B cell (primary cell): ENCODE measurements at places on chromosomes 7 and 10.

DNA sequence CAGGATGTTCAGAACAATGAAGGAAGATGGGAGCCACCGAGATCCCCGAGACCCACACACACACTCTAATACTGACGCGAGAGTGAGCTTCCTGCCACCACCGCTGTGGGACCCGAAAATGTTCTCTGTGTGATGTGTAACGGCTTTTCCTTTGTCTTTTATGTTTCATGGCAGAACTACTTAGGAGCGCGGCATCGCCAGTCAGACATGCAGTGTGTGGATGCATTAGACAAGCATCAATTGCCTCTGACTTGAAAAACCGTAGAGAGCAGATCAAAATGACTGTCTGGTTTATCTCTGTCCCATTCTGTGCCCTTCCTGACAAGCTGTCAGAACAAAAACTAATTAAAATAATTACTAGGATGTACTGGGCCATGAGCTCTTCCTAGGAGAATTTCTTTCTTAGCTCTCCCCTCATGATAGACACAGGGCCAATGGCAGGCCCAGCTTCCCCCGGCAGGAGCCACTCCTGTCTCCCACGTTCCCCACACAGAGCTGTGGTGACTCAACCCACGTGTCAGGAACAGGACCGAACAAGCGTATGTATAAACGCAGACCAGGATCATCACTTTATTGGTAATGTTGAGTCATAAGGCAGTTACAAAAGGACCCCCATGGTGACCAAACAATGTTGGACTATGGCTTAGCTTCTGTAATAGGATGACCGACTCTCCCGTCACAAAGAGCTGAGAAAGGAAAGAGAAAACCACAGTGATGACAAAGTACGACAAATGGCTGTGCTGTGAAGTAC lies 705.0 kb downstream of the PARD3 start:
- no peak for DNase-seq
- H3K4me3 ChIP-seq = no peak overlapping the region
- H3K4me1 ChIP-seq = no peaks in the 10 kb centered on the region

GRCh38 chr7:26489391-26489790 lies 197.7 kb downstream of the SNX10 start:
- H3K36me3 ChIP-seq = no peaks in the 10 kb centered on the region
- H3K4me1 ChIP-seq = no peaks in the 10 kb centered on the region
- no peak overlapping the region for H3K4me3 ChIP-seq
- no peak for DNase-seq
- no peak overlapping the region for H3K27ac ChIP-seq

GRCh38 chr7:12647364-12648219 lies 39.8 kb upstream of the ARL4A start:
- no peak overlapping the region for H3K4me3 ChIP-seq
- H3K27me3 ChIP-seq = no peaks in the 10 kb centered on the region
- H3K4me1 ChIP-seq = peaks cover 11% of the 10 kb centered on the region
- DNase-seq = no peak

DNA sequence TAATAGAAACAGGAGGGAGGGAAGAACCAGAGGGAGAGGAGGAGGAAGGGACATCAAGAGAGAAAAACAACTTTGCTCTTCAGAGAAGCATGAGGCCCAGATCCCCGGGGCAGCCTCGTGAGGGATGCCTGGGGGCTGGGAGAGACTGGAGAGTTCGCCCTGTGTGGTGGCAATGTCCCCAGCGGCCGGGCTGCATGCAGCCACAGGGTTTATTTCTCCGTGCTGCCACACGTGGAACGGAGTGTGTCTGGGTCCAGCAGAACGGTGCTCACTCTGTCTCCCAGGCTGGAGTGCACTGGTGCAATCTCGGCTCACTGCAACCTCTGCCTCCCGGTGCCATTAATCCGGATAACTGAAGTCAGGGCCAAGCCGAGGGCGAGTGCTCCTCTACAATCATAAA lies 257.7 kb downstream of the ACTR3B start:
- H3K4me1 ChIP-seq = no peaks in the 10 kb centered on the region
- H3K27ac ChIP-seq = no peak overlapping the region
- H3K4me3 ChIP-seq = no peak overlapping the region
- DNase-seq = no peak
- H3K27me3 ChIP-seq = no peaks in the 10 kb centered on the region
- no peaks in the 10 kb centered on the region for H3K36me3 ChIP-seq

- H3K36me3 ChIP-seq = peaks cover 26% of the 10 kb centered on the region
- DNase-seq = peak; percentile 54
- no peaks in the 10 kb centered on the region for H3K4me1 ChIP-seq
- H3K4me3 ChIP-seq = no peak overlapping the region
- H3K27ac ChIP-seq = no peak overlapping the region
Measured at GRCh38 chr10:97463363-97464132, 17.6 kb downstream of the ZDHHC16 start.

- peaks cover 2% of the 10 kb centered on the region for H3K36me3 ChIP-seq
- no peak overlapping the region for H3K4me3 ChIP-seq
- peaks cover 3% of the 10 kb centered on the region for H3K27me3 ChIP-seq
- H3K4me1 ChIP-seq = no peaks in the 10 kb centered on the region
Measured at GRCh38 chr10:124494046-124494807, 32.6 kb downstream of the LHPP start.

DNA sequence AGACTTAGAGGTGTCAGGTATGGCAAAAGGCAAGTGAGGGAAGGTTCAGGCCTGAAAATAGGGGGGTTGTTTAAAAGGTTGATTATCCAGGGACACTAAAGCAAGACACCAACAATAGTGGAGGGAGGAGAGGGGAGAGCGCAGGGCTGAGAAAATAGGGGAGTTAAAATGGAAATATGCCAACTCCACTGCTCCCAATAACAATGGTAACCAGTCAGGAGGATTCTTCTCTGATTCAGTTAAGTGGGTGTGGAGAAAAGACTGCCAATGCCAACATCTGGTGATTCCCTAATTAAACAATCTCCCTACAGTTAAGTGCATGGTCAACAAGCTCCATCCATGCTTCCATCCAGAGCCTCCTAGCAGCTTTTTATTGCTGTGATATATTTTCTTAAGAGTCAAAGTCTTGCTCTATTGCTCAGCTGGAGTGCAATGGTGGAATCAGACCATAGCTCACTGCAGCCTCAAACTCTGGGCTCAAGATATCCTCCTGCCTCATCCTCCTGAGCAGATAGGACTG lies 183.3 kb downstream of the JAZF1 start:
- no peak overlapping the region for H3K27ac ChIP-seq
- H3K27me3 ChIP-seq = no peaks in the 10 kb centered on the region
- peaks cover 4% of the 10 kb centered on the region for H3K36me3 ChIP-seq
- no peak for DNase-seq

- H3K36me3 ChIP-seq = no peaks in the 10 kb centered on the region
- no peak overlapping the region for H3K4me3 ChIP-seq
- no peak overlapping the region for H3K27ac ChIP-seq
- H3K27me3 ChIP-seq = no peaks in the 10 kb centered on the region
- no peak for DNase-seq
Measured at GRCh38 chr10:25778646-25779045, 155.4 kb upstream of the MYO3A start.

DNA sequence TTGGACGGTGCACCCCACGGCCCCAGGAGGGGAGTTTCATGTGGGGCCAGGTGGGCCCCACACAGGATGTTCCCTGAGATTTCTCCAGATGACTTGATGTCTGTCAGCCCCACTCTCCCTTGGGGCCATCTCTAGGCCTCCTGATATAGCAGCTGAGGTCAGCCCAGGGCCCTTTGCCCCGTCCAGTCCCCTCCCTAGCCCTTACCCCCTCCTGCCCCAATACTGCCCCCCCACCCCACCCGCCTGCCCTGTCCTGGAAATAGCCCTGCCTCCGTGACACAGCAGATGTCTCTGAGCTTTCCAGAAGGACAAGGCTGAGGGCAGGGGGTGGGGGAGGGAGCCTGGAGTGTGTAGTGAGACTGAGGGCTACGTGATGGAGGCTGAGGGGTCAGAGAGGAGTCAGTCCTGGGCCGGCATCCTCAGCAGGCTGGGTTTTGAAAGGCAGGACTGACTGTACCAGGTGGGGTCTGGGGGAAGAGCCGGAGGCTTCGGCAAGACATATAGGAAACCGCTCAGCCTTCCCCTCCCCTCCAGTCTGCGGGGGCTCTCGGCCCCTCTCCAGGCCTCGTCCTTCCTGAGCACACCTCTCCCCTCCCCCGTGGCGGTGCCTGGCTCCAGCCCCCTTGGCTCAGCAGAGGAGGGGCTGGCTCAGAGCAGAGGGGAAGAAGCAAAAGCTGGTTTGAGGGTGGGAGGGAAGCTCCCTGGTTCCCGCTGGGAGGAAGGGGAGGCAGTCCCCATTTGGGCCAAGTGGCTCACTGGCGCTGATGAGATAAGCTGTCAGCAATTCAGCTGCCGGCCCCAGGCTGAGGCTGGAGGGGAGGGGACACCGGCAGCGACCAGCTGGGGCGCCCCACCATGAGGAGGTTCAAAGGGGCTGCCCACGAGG lies 2.0 kb downstream of the FLNC start:
- H3K36me3 ChIP-seq = no peaks in the 10 kb centered on the region
- DNase-seq = peak; percentile 28
- peaks cover 32% of the 10 kb centered on the region for H3K4me1 ChIP-seq
- H3K27me3 ChIP-seq = no peaks in the 10 kb centered on the region
- no peak overlapping the region for H3K27ac ChIP-seq

GRCh38 chr7:620056-620455 lies 100.4 kb upstream of the PDGFA start:
- peaks cover 7% of the 10 kb centered on the region for H3K4me1 ChIP-seq
- H3K27me3 ChIP-seq = no peaks in the 10 kb centered on the region
- H3K4me3 ChIP-seq = no peak overlapping the region
- H3K36me3 ChIP-seq = no peaks in the 10 kb centered on the region
- no peak for DNase-seq

DNA sequence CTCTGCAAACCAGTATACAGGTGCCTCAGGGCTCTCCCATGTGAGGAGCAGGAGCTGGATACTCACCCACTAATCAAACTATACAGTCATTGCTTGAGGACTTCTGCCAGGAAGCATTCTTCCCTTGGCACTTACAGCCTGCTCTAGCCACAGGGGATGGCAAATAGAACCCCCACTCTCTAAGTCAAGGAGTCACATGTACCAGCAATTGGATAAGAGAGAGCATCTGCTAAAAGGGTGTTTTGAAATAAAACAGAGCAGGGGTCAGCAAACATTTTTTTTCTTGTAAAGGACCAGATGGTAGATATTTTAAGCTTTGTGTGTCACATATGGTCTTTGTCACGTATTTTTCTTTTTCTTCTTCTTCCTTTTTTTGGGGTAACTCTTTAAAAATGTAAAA lies 865.2 kb upstream of the GHITM start:
- no peaks in the 10 kb centered on the region for H3K4me1 ChIP-seq
- H3K4me3 ChIP-seq = no peak overlapping the region
- H3K27ac ChIP-seq = no peak overlapping the region
- no peak for DNase-seq
- H3K36me3 ChIP-seq = no peaks in the 10 kb centered on the region
- H3K27me3 ChIP-seq = no peaks in the 10 kb centered on the region

DNA sequence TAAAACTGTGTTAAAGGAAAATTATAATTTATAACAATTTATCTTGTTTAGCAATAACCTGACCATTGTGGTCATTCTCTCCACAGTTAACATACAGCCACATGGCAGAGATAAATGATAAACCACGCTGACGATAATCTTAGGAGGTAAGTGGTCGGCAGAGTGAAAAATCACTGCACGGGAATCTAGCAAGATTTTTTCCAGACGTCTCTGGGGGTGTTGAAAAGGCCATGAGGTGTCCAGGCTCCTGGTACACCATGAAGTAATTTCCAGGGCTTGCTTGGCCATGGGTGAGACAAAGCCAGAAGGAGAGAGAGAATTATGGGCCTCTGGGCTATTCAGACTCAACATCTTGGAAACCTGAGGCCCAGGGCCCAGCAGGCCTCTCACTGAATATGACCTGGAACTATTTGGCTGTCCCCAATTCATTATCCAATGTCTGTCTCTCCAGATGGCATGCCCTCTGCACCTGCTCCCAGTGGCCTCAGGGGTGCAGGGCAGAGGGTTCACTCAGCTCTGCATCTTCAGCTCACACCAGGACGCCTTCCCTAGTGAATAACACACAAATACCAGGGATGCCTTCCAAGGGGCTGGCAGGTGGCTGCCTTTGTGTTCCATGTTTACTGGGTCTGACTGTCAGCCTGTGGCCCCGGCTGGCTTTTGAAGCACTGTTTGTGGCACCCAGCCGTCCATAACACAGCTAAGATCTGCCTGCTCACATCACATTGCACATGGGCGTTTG lies 590.4 kb upstream of the PFKP start:
- H3K27me3 ChIP-seq = no peaks in the 10 kb centered on the region
- no peak overlapping the region for H3K4me3 ChIP-seq
- no peak for DNase-seq
- H3K36me3 ChIP-seq = no peaks in the 10 kb centered on the region
- no peak overlapping the region for H3K27ac ChIP-seq
- H3K4me1 ChIP-seq = no peaks in the 10 kb centered on the region

GRCh38 chr10:5981529-5981928 lies 4.2 kb upstream of the IL15RA start:
- no peak overlapping the region for H3K27ac ChIP-seq
- DNase-seq = no peak
- H3K4me1 ChIP-seq = peaks cover 4% of the 10 kb centered on the region

GRCh38 chr7:44720301-44720700 lies 28.3 kb upstream of the ZMIZ2 start:
- H3K4me1 ChIP-seq = no peaks in the 10 kb centered on the region
- no peaks in the 10 kb centered on the region for H3K36me3 ChIP-seq
- no peak overlapping the region for H3K27ac ChIP-seq
- DNase-seq = no peak
- no peak overlapping the region for H3K4me3 ChIP-seq

DNA sequence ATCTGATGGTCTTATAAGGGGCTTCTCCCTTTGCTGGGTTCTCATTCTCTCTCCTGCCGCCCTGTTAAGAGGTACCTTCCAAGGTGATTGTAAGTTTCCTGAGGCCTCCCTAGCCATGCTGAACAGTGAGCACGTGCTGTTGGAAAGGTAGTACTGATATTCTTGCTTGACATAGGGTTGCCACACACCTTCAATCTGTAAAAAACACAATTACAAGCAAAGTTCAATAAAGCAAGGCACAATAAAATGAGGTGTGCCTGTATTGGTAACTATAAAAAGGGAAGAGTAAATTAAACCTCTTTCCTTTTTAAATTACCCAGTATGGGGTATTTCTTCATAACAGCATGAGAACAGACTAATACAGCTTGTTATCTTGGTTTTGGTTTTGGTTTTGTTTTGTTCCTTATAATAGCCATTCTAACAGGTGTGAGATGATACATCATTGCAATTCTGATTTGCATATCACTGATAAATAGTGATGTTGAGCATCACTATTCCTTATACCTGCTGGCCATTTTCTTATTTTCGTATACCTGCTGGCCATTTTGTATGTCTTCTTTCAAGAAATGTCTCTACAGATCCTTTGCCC lies 164.9 kb upstream of the TRIM24 start:
- H3K4me3 ChIP-seq = no peak overlapping the region
- no peaks in the 10 kb centered on the region for H3K27me3 ChIP-seq
- DNase-seq = no peak
- no peaks in the 10 kb centered on the region for H3K36me3 ChIP-seq
- no peak overlapping the region for H3K27ac ChIP-seq

DNA sequence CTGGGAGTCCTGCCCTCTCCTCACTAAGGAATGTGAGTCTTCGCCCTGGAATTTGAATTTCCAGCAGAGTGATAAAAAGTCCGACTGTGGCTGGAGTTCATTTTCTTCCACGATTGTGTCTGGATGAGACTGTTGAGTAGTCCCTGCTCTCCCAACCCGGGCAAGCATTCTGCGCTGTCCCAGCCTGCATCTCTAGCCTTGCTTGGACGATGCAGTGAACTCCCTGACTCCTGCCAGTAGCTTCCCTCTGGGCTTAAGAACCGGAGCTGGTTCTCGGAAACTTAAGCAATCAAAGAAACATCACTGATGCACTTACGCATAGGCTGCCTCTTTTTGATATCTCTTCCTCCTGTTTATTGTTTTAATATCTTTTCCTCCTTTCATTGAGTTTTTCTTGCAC lies 116.0 kb upstream of the FZD8 start:
- H3K27ac ChIP-seq = no peak overlapping the region
- no peak for DNase-seq
- no peak overlapping the region for H3K4me3 ChIP-seq
- no peaks in the 10 kb centered on the region for H3K36me3 ChIP-seq
- H3K27me3 ChIP-seq = no peaks in the 10 kb centered on the region
